ENCODE measurements at places on chromosomes 3 and 15.

- DNase-seq, result no peak
Measured at GRCh38 chr3:17623464-17623863, 119.0 kb downstream of the TBC1D5 start.

DNA sequence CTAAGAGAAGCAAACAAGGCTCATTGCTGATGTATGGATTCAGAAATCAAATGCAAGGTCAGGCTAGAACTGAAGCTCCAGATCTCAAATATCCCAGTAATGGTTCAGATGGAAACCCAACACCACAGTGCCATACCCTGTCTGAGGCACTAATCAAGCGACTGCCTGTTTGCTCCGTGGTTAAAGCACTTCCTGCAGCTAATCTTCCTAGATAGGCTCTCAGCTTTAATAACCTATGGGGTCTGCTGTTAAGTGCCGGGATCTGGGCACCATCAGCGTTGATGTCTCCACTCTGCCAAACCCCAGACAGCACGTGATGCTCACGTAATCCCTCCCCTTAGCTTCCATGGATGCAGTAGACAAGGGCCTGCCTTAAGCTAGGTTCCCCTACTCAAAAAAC is 262.6 kb downstream of the MECOM start:
- DNase-seq, result no peak

- no peak for DNase-seq
Measured at GRCh38 chr3:172513488-172513887, 9.7 kb downstream of the TNFSF10 start.

DNA sequence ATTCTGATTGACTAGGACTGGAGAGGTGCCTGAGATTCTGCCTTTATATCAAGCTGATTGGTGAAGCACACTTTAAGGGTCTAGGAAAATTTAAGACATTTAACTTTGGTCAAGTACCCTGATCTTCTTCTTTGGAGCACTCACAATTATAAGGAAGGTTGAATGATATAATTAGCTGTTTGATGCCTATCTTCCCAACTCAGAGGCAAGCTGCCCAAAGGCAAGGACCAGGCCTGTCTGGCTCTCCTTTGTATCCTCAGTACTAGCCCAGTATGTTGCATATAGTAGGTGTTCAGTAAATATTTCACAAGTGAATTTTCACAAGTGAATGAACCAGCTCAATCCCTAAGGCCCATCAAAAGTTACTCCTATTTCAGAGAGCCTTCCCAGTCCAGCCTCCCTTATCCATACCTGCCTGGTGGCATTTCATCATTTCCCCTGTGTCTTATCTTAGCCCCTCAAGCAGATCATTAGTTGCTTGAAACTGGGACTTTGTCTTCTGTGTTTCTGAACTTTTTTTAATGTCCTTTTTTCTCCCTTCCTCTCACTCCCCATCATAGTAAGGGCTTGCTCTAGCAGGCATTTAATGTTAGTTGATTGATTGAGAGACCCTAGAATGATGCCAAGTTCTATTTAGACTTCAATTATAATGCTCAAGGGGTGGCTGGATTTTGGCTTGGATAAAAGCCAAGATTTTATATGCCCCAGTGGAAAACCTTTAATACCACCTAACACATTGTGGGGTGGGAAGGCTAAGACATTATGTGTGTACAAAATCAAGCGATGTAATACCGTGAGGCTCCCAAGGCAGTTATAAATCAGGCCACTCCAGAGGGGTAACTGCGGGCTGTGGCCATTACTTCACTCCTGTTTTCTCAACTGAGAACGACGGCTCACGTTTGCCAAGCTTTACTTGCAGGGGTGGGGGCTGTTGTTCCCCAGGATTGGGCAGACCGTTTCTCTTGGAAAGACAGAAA is 43.2 kb upstream of the BOC start:
- DNase-seq, result no peak

DNA sequence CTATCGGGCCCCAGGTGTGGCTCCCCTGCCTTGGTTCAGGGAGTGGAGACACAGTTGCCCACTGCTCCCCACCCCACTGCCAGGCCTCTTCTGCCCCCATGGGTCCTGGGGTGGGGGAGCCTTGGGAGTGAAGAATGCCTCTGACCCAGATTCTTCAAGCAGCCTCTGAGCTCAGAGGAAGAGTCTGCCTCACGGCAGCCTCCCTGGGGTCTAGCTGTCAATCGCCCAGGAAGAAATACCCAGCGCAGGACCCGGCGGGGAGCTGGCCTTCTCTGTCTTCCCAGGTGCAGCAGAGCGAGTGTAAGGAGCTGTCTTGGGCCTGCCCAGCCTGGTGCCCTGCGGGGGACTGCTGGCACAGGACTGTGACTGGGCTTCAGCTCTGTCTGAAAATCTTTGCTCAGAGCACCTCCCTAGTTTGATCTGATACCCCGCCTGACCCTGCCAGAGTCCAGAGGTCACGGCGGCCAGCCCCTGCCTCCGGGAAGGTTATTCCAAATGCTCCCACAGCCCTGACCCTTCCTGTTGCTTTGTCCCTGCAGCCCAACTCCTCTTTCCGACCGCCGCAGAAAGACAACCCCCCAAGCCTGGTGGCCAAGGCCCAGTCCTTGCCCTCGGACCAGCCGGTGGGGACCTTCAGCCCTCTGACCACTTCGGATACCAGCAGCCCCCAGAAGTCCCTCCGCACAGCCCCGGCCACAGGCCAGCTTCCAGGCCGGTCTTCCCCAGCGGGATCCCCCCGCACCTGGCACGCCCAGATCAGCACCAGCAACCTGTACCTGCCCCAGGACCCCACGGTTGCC is 11.0 kb downstream of the ANKRD63 start:
- DNase-seq, result no peak

- DNase-seq, result no peak
Measured at GRCh38 chr15:90422936-90423335, 34.9 kb downstream of the IQGAP1 start.

- DNase-seq, result no peak
Measured at GRCh38 chr15:81126892-81127291, 7.2 kb upstream of the CFAP161 start.

DNA sequence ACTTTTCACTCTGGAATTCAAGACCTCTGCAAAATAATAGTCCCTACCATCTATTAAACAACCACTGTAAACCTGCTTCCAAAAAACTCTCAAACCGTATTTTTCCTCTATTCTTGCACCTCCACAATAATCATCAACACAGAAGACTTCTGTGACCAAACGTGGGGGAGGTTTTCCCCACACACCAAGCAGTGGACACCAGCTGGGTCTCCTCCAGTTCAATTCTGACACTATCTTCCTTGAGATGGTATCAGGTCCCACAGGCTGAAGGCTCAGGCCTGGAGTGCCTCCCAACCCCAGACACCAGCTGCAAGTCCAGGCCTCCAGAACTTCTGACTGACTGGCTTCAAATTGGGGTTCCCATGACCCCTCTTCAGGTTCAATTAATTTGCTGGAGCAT is 89.6 kb upstream of the RAP2B start:
- DNase-seq, result no peak

DNA sequence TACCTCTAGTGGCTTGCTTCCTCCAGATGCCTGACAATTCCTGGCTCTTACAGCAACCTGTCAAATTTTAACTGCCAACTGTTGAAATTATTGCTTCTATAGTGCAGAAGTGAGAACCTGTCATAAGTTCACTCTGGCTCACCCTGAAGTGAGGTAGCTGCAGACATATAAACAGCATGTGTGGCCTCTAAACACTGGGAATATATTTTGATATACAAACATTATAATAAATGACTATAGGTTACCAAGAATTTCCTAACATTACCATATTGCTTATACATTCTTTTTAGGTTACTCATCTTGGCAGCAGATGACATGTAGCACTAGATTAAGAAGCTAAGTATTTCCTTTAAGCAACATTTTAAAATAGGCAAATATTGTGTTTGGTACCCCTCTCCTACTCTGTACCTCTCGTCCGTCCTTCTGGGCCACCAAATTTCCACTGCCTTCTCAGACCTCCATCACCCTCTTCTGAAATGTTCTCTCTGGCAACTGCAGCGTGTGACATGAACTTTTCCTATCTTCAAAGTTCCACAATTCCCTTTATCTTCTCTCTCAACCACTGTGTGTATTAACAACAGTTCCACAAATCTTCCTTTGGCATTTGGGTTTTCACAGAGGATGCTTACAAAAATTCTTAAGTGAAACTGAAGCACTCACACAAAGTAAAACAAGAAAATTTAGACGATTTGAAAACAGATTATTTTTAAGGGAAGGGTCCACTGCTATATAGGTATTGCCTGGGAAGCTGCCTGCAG is 15.3 kb upstream of the XXYLT1 start:
- DNase-seq, result no peak
